Endothelial cell (in vitro differentiated cells): ENCODE measurements at places on chromosomes 6 and 20.

GRCh38 chr6:7933794-7934193 is 23.2 kb upstream of the TXNDC5 start:
- no peak for DNase-seq

- no peak for DNase-seq
Observed at GRCh38 chr6:33967265-33967767, 163.5 kb upstream of the MLN start.

- no peak for DNase-seq
Observed at GRCh38 chr6:80425089-80425823, 318.8 kb downstream of the BCKDHB start.

DNA sequence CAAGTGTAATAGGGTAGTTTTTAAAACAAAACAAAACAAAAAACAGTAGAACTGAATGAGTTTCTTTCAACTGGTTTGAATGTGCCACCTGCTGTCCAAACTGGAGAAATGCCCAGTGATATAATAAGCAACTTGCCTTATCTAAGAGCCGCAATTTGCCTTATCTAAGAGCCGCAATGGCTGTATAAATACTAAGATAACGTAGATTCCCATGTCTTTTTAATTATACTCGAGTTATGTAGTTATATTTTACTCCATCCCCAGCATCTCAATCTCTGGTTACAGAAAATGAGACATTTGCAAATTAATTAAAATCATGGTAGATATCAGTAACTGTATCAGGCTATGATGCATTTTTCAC is 67.2 kb downstream of the RPP40 start:
- no peak for DNase-seq

DNA sequence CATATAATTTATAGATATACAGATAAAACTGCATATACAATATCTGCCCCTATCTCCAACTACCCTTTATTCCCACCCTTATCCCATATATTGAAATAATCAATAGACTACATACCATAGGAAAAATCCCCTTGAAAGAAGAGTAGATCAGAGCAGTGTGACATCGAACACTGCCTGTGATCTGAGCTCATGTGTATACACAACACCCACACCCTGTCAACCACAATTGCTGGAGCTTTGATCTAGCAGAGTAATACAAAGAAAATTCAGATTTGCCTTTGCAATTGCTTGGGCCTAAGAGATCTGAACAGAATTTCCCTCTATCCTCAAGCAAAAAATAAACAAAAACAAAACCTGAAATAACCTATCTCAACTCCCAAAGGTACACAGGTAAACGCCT is 119.3 kb downstream of the ASCC3 start:
- DNase-seq, result no peak

DNA sequence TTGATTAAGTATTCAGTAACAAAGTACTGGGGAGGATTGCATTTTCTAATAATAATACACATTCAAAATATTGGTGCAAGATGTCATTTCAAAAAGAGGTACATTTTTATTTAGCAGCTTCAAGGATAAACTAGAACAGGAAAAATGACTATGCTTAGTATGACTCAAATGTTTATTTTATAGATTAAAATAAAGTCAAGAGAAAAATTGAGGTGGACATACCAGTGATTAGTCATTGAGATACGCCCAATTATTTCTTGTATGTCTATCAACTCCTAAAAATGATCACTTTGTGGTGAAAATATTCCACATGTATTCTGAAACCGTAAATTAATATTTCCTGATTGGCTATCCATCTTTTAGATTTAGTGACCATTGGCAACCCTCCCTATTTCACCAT is 96.7 kb downstream of the PHF3 start:
- DNase-seq, result no peak

- DNase-seq, result no peak
Observed at GRCh38 chr6:126949786-126950185, 168.7 kb upstream of the RSPO3 start.

DNA sequence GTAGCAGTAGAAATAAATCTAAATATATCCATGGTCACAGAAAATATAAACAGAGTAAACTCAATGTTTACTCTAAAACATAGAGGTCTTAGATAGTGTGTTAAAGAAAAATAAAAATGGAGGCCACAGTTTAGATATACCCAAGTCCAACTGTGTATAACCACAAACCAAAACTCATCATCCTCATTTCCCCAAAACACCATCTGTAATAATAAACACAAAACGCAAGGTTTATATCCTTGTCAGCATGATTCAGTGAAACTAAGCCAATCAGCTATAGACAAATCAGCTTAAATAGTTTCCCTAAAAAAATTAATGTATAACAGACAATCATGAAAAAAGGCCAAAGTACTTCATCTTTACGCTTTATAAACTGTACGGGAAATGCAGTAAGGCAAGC is 2.7 kb upstream of the HACE1 start:
- DNase-seq, result no peak

DNA sequence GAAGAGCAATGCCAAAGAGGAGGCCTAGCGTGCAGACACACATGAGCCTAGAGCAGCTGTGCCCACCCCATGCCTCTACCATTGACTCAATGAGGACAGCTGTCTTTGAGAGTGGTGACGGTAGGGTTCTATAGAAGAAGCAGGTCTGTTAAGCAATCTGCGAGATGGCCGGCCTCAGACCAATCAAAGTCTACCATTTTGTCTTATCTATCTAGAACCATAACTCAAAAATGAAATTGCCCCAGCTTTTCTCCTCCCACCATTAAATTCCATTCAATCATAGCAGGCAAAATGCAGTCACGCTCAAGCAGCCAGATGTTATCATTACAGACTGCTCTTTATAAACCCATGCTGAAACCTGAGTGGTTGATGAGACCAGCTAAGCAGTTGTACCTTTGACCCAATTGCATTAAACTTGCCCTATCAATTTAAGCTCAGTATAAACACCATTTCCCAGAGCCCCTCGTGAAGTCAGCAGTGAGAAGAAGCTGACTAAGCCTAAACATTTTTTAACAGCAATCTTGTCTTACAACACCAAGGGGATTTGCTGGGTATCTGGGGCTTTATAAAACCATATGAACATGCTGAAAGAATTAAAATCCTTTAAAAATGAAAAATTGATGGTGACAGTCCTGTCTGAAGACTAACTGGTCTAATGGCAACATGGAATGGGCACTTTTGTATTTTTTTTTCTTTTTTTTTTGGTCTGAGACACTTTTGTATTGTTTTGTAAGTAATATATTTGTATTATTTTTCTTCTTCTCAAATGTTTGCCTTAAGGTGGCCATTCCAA is 57.5 kb downstream of the FOXC1 start:
- no peak for DNase-seq

GRCh38 chr6:48474136-48474535 is 363.1 kb upstream of the PTCHD4 start:
- no peak for DNase-seq

- no peak for DNase-seq
Observed at GRCh38 chr6:158337332-158337731, 25.1 kb downstream of the TULP4 start.

GRCh38 chr20:12916699-12917098 is 92.1 kb upstream of the SPTLC3 start:
- no peak for DNase-seq

DNA sequence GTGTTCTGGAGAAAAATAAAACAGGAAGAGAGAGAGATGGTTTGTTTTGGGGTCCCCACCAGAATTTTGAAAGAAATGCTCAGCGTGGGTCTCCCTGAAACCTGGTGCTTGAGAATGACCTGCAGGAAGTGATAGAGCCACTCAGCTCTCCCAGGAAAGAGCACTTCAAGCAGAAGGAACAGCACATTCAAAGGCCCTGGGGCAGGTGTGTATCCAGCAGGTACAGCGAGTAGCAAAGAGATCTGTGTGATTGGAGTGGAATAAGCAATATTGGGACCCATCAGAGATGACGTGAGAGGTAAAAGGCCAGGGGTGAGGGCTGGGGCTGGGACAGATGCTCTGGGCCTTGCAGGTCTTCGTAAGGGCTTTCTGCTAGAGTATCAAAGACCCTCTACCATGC is 89.5 kb upstream of the CCDC167 start:
- no peak for DNase-seq

DNA sequence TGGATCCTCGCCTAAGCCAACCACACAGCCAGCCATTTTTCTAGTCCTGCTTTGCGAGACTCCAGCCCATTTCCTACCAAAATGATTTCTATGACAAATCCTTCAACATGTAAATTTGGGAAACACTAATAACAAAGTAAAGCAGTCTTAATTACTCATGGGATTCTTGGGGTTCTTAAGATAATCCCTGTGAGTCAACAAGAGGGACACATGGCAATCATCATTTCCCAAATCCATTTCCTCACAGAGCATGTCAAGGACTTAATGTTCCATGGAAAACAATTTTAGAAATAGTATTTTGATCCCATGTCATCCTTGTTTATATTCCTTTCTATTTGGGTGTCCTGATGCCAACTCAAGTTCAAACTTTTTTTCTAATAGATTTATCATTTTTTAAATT is 322.7 kb upstream of the NOX3 start:
- DNase-seq, result no peak
